Regular cardiac myocyte (primary cell): ENCODE measurements at places on chromosomes 13 and 19. TPM values are rescaled to one million over a fixed set of nuclear protein-coding genes. Genes with fewer than 3 reads are reported as not detected.

The KRTDAP gene
- not detected in 2 replicates for total RNA-seq

The CEACAM7 gene
- total RNA-seq, result not detected in 2 replicates

The STOML3 gene
- total RNA-seq, result not detected in 2 replicates

The ZNF613 gene
- 4.2 and 8.7 TPM in 2 replicates for total RNA-seq

The INSL3 gene
- not detected in 2 replicates for total RNA-seq

The TBC1D17 gene
- 6.3 and 7.9 TPM in 2 replicates for total RNA-seq
